ENCODE measurements at places on chromosomes 1 and 21.
A peak's percentile ranks its signal among the peaks of the same experiment; 100 is the strongest.

- DNase-seq = no peak
Measured at GRCh38 chr1:87089823-87090222, 175.4 kb downstream of the HS2ST1 start.

DNA sequence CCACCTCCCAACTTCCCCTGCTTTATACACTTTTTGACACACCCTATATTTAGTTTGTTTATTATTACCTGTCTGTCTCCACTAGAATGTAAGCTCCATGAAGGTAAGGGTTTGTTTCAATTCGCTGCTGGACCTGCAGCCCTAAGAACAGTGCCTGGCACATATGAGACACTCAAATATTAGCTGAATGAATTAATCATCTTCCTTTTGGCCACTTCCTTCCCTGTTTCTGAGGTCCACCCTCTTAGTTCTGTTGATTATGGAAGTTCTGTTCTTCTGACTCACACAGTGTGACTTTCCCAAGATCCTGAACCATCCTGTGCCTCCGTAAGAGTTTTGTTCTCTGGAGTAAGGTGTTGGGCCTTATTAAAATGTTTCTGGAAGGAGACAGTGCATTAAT, 40.4 kb upstream of the GJA5 start:
- DNase-seq = no peak

- no peak for DNase-seq
Measured at GRCh38 chr1:53133261-53134041, 9.0 kb downstream of the SLC1A7 start.

DNA sequence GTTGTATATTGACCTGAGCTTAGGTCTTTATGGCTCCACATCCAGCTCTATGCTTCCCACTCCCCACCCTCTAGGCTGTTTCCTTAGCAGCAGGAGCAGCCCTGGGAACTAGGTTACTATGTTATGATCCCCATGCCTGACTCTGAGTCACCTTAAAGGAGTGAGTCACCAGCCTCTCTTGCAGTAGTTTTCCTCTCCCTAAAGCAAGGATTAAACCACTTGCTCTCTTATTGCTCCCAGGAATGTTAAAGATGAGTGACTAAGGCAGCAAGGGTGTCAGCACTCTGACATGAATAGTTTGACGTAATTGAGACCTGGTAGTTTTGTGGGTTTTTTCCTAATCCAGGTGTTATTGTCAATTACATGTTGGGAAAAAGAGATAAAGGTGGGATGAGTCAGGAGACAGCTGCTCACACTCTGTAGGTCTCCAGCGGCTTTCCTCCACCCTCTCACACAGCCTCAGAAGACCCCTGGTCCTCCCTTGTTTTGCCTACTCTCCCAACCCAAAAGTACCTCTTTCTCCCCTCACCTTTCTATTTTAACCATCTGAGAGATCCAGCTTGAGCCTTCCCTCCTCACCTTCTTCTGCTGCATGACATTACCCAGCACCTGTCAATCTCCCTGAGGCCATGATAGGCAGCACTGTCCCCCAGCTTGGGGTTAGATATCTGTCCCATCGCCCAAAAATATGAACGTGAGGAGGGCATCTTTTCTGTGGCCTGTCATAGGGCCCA, 369.1 kb upstream of the VAMP3 start:
- DNase-seq = no peak

- DNase-seq = no peak
Measured at GRCh38 chr1:3332662-3333061, 121.8 kb upstream of the ARHGEF16 start.

- DNase-seq = no peak
Measured at GRCh38 chr1:205391386-205391785, 30.5 kb downstream of the LEMD1 start.

GRCh38 chr1:32500387-32501209, 35.7 kb downstream of the ZBTB8B start:
- DNase-seq = peak; percentile 21

DNA sequence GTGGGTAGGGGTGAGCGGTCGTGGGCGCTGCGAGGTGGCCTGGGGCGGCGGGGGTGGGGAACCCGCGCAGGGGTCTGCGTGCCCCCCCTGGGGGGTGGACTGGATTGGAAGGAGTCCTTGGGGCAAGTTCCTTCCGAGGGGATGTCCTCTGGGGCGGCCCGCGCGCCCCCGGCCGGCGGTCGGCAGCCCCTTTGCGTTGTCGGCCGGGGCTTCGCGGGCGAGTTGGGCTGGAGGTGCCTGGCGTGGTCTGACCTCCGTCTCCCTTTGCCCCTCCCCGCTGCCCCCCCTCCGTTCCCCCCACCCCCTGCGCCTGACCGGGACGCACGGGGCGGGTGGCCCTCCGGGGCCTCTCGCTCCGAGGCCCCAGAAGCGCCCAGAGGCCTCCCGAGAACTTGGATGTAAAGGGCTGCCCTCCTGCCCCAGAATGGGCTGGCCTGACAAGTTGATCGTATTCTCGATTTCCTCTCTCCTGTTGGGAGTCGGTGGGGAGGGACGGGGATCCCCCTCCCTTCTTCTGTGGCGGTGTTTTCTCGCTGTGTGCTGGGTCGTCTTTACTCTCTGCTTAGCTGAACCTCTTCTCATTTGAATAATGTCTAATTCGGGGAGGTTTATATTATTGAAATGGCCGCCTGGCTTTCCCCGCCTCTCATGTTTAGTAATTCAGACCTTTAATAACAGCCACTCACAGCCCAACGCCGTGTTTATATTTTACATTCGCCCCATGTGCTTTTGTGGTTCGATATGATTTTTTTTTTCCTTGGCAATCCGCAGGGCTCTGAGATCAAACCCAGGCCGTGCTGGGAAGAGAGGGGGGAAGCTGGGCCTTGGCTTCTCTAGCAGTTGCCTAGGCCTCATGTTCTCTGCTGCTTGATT, 1.3 kb downstream of the POU2F1 start:
- peak; percentile 47 for DNase-seq

DNA sequence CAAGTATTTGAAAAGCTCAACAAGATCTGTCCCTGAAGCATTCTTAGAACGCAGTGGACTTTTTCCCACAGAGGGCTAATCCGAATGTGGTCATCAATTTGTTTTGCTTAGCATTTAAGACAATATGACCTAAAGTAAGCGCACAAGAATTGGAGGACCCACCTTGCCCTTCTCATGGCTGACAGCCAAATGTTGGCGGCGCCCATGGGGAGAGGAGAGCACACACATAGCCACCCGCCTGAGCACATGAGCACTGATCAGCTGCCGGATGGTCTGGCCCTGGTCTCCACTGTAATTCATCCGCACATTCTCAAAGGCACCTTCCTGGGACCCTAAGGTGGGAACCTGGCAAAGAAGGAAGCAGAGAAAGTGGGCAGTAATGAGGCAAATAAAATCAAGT, 52.4 kb downstream of the UBR4 start:
- DNase-seq = no peak

All from stimulated activated CD4-positive, alpha-beta T cell treated with anti-CD3 and anti-CD28 coated beads, Interleukin-1b, Interleukin-23, amount 100 ng/mL, for 4 hours (primary cell).